Fibroblast of mammary gland (primary cell): ENCODE measurements at places on chromosomes 1 and 21.

DNA sequence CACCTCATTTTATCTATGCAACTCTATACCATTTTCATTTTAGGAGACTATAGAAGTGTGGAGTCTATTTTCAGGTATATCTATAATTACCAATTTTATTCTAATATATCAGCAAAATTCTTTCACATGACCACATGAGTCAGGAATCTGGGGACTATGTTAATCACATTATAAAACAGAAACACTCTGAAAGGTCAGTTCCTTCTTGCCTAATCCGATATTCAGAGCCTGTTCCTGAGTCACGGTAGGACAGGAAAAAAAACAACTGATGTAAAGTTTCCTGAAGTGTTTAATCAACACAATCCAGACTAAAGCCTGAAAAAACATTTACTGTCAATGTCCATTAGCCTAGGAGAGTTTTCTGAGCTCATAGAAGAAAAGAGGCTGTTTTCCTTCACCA, 1902.3 kb downstream of the NCAM2 start:
- DNase-seq = no peak

GRCh38 chr1:176225911-176226310, 18.8 kb upstream of the COP1 start:
- no peak for DNase-seq

- DNase-seq = peak; percentile 54
Observed at GRCh38 chr1:115469703-115470476, 131.8 kb upstream of the NGF start.

DNA sequence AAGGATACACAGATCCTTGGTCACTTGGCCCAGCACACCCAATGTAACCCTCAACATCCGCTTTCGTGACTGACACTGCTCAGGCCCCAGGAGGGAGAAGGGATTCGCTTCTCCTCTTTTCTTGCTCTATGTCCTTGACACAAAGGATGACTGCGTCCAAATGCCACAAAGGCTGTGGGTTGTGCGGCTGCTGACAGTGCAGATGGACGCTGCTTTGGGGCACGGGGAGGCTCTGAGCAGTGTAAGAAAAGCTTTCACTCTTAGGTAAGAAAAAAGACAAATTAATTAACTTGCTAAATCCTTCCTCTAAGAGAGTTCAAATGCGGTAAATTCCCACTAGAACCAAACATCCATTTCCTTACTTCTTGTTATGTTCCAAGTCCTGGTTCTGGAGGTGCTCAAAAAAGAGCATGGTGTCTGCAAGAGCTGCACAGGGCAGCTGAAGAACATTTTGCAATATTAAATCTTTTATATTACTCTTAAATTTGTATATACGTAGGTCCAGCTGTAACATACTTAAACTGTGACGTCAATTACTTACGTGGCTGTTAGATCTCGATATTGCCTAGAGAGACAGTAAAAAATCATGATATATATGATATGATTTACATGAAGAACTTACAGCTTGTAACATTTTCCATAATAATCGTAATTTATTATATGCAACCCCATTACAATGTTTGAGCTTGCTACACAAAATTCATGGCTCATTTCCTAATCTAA, 19.4 kb upstream of the EPHB2 start:
- DNase-seq = no peak

GRCh38 chr1:7831458-7831857, 21.4 kb downstream of the UTS2 start:
- no peak for DNase-seq

- no peak for DNase-seq
Observed at GRCh38 chr1:160486453-160486852, 36.6 kb downstream of the SLAMF6 start.

GRCh38 chr1:55316502-55316901, 101.3 kb upstream of the USP24 start:
- no peak for DNase-seq

- peak; percentile 18 for DNase-seq
Observed at GRCh38 chr1:226403201-226404034, 4.5 kb downstream of the PARP1 start.

DNA sequence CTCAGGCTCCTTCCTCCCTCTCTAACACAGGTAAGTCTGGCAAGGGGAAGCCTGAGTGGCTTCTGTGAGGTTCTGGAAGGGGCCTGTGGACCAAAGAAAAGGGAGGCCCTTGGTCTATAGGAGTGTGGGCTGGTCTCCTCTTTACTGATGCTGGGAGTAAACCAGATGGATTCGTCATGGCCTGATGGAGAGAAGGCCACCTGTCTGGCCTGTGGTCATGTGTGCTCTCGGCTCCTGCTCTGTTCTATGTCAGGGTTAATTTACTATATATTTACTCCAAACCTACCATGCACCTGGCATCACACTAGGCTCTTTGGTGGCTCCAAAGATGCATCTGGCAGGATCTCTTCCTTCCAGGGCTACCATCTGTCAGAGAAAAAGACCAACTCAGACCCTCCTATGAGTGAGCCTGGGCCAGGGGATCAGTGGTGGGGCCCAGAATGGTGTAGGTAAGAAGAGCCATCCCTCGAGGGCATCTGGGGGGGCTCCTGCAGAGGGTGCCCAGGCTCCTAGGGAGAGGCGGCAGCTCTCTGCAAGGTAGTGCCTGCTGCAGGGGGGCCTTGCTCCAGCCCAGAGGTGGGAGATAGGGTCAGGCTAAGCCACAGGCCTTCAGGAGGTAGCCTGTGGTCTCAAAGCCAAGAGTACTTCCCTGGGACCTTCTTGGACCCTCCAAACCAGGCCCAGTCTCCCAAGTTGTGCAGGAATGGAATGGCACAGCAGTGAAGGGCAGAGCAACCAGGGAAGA, 68.2 kb upstream of the SELENON start:
- no peak for DNase-seq

DNA sequence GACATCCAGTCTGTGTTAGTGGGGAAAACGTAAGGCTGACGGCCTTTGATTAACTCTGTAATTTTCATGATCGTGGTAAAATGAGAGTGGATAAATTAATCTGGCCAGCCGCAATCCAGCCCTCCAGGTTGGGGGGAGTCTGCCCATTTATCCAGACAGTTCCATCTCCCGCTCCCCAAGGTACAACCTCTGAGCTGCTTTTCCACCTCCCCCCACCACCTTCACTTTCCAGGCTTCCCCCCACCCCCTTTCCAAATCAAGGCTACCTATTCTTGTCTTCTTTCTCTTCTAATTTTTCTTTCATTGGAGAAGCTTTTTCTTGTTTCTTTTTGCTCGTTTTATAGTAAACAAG, 6.0 kb downstream of the MIER1 start:
- no peak for DNase-seq

DNA sequence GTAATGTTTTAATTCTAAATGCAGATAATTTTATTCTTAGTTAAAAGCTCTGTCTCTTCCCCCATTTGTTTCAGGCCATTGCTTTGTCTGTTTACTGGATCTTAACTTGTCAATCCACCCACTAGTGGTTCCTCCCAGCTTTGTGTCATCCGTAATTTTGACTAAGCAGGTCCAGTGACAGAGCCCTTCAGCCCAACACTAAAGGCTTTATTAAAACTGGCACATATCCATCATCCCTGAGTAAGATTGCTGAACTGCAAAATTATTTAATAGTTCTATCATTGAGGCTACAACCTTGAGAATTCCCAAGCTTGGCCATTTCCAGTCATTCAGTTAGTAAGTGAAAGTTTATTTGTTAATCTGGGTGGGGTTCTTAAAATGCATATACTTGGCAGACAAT, 96.7 kb downstream of the NGF start:
- no peak for DNase-seq

GRCh38 chr1:148379170-148379500, 104.0 kb downstream of the PPIAL4G start:
- DNase-seq = no peak

- no peak for DNase-seq
Observed at GRCh38 chr1:29784276-29785136, 548.2 kb downstream of the PTPRU start.

GRCh38 chr1:103327054-103327719, 198.3 kb upstream of the RNPC3 start:
- no peak for DNase-seq

DNA sequence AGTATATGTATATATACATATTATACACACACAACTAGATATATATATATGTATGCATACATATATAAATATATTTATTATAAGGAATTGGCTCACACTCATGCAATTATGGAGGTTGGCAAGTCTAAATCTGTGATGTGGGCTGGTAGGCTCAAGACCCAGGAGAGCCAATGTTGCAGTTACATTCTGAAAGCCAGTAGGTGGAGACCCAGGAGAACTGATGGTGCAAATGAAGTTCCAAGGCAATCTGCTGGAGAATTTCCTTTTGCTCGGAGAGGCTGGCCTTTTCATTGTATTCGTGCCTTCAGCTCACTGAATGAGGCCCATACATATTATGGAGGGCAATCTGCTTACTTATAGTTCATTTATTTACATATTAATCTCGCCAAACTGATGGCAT, 9.4 kb downstream of the IVL start:
- peak; percentile 7 for DNase-seq

- DNase-seq = no peak
Observed at GRCh38 chr21:43719748-43720538, 1.0 kb downstream of the PDXK start.

DNA sequence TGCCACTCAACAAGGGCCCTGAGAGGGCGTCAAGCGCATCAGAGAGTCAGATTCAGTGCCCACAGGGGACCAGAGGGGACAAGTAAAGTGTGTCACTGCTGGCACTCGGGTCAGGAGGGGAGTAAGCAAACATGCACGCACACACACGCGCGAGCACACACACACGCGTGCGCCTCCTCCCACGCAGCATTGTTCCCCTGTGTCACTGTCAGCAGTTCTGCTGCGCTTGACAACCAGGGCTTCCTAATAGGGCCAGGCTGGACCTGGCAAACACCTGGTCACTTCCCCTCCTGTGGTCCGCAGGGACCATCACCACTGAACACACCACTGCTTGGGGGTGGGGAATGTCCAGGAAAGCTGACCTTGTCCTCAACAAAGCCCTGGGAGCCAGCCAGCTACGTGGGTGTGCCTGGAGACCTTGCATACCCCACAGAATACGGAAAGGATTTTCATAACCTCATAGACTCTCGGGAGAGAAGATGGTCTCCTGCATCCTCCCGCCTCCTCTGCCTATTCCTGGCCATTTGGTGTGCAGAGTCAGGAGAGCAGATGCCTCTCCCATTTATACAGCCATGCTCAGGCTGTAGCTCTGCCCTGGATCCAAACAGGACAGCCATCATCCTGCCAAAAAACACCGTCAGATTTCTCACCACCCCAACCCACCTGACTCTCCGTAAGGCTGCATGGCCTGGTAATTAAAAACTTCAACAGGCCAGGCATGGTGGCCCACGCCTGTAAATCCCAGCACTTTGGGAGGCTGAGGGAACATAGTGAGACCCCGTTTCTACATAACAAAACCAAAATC, 73.2 kb downstream of the SSBP3 start:
- DNase-seq = peak; percentile 41

- no peak for DNase-seq
Observed at GRCh38 chr1:21624571-21625389, 44.4 kb downstream of the RAP1GAP start.

DNA sequence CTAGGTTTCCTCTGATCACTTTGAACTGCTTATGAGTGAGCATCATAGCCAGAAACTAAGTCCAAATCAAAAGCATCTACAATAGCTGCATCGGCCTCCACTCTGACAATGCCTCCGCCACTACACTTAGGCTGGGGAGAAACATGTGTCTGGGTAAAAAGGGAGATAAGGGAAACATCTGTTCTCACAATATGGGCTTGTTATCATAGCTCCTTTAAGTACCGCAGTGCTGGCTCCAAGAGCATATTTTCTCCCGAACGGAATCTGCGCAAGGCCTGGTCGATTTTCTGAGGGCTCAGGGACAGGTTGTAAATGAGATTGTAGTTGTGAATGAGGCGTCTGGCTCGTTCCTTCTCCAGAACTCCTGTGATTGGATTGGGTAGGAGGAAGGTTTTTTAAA, 63.9 kb upstream of the CYP2J2 start:
- no peak for DNase-seq

DNA sequence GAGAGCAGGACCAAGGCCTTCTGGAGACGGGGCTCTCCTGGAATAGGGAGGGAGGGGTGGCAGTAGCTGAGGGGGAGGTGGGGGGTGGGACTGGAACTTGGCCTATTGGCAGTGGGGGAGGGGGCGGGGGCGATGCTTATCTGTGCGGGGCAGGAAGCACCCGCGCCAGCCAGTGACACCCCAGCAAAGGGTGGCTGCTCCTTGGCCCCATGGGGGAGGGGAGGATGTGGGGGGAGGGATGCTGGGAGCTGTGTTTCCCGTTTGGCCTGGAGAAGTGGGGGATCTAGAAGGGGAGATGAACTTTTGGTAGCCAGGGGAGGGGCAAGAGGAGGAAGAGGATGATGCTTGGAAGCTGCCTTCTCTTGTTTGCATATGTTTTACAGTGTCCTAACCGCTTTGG, 11.0 kb downstream of the ZBTB7B start:
- DNase-seq = no peak

DNA sequence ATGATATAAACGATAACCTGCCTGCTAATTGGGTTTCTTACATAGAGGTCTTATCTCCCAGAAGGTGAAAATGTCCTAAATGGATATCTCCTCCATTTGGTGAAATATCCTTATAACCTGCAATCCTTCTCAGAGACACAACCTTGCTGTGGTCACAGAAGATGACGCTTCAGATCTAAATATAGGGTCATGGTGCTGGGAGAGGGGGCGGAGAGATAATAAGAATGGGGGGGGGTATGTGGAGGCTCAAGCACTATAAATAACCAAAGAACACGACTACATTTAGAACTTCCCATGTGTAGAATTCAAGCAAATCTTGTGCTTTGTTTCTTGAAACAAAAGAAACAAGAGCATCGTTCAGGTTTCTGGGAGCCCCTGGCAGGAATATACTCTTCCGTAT, 260.6 kb upstream of the ESRRG start:
- DNase-seq = no peak

DNA sequence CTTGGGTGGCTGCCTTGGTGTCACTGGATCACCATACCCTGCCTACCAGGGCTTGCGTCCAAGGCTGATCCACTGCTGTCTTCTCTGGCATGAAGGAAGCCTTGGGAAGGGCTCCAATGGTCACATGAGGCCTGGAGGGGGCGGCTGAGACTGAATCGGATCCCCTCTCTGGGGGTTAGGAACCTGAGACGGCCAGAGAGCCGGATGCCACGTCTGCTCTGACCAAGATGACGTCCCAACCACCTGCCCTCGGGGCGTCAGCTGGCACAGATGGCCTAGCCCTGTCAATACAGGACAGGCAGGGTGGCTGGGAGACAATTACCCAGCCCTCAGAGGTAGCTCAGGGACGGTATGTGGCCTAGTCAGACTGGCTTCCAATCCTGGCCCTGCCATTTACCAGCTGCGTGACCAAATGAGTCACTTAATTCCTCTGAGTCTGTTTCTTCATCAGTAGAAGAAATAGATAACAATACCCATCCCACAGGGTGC, 5.4 kb downstream of the TRIM62 start:
- peak; percentile 54 for DNase-seq
